HT1080 (cell line): ENCODE measurements at places on chromosomes 2 and 18.

- peak; percentile 87 for DNase-seq
Observed at GRCh38 chr2:221629468-221629867, 57.4 kb upstream of the EPHA4 start.

- DNase-seq: peak; percentile 25
Observed at GRCh38 chr2:85326406-85327159, 1.2 kb downstream of the TGOLN2 start.

GRCh38 chr2:200380833-200381542 is 74.5 kb downstream of the SPATS2L start:
- peak; percentile 74 for DNase-seq

DNA sequence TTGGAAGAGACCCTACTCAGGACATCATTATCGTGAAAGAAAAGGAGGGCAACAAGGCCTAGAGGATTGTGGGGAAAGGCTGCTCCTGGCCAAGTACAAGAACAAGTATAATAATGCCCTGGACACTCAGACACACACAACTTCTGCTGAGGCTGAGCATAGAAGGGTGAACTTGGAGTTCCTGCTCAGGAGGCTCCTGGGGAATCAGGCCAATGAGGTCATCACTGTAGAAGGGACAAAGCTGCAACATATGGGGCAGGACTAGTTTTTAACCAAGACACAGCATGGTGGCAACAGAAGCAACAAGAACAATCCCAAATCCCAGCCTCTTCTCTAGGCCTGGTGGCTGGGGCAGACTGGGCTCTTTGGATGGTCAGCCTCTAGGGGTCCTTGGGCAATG is 102.6 kb downstream of the POLR1A start:
- DNase-seq: no peak

- DNase-seq: no peak
Observed at GRCh38 chr2:145802133-145802532, 1282.2 kb upstream of the ZEB2 start.

DNA sequence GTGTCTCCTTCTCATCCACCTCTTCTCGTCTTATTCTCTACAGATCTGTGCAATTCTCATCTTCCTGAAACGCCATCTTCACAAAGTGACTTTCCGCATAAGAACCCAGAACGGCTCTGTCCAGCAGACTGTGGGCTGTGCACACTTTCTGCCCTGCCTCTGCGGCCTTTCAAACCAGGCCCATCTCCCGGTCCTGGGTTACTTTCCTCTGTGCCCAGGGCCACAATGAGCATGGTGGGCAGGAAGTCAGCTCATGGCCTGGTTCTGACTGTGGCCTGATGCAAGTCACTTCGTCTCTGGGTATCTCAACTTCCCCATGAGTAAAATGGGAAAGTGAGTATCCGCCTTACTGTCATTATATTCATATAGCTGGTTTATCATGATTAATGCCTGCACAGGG is 71.7 kb upstream of the TMEM200C start:
- DNase-seq: no peak

DNA sequence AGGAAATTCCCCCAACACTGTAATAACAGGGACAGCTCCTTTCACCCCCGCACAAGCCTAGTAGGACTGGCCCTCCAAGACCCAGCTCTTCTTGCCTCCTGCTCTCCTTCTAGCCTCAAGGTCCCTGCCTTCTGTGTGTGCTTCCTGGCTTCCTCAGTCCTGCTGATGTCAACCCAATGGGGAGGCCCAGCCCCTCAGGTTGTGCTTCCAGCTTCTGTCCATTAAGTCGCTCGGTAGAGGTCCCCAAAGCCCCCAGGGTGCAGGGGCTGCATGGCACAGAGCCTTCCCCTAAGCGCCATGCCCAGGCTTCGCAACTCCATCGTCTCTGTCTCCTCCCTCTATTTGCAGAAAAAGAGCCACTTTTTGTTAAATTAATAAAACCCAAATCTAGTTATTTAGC is 39.0 kb downstream of the BOK start:
- DNase-seq: no peak

DNA sequence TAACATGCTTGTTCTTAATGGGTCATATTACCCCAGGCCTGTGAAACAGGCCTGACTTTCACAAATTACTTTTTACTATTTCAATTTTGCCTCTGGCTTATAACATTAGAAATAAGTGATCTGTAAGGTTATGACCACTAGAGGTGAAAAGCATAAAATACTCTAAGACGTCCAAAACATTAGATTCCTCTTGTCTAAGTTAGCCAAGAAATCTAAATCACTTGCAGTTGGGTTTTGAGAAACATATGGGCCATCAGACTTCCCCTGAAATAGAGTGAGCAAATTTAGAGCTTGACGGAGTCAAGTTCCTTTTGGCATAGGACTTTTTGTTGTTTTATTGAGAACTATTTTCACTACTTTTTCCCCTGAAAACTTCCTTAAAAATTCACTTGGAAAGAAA is 32.7 kb upstream of the RIT2 start:
- no peak for DNase-seq

DNA sequence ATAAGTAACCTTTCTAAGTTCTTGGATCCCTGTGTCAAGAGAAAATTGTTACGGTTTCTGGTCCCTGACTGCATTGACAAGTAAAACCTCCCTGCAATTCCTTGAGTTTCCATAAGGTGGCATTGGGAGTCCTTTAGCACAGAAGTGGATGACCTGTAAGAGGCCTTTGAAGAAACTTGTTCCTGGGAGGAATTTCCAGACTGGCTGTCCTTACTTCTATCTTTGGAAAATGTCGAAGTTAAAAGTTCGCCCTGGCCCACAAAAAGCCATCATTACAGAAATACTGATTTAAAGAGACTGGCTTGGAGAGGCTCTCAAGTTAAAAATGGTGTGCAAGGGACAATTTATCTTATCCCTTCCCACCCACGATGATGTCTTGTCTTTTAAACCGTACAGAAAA is 218.4 kb downstream of the CDH20 start:
- peak; percentile 64 for DNase-seq

- DNase-seq: peak; percentile 62
Observed at GRCh38 chr2:28055325-28055970, 164.9 kb downstream of the BABAM2 start.

DNA sequence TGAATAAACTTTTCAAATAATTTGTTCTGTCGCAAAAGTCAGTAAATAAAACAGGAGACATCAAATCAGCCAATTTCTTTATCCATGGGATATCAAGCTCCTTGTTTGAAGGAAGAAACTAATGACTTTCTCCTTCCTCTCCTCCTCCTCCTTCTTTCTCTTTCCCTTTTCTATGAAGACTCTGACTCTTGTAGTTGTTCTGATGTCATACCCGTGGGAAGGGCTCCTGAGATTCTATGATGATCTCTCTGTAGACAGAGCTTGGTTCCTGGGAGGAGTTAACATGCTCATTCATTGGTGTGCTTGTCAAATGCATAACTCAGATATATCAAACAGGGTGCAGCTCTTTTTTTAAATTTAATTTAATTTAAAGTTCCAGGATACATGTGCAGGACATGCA is 118.7 kb upstream of the KCTD1 start:
- DNase-seq: no peak

DNA sequence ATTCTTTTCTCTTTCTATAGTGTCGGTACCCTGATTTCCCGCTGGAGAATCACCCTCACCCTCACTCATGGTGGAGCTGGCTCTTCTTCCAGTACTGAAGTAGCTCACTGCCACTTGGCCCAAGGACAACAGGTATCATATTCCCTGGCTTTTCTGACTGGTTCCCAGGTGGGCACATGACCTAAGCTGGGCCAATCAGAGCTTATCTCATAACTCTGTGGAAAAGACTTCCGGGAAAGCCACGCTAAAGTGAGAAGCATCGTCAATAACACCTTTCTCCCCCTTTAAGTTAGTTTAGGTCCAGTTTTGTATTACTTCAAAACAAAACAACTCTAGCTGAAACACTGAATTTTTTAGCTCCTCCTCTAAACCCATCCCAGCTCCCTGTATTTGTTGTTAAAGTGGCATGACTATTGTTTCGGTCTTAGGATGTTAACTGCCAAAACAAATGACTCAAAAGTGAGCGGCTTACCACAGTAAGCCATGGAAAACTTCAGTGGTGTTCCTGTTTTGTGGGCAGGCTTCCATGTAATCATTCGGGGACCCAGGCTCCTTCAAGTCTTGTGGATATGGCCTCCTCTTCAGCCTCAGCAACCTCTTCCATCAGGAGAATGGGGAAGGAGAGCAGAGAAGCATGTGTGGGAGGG is 137.4 kb upstream of the DLX2 start:
- DNase-seq: peak; percentile 41

DNA sequence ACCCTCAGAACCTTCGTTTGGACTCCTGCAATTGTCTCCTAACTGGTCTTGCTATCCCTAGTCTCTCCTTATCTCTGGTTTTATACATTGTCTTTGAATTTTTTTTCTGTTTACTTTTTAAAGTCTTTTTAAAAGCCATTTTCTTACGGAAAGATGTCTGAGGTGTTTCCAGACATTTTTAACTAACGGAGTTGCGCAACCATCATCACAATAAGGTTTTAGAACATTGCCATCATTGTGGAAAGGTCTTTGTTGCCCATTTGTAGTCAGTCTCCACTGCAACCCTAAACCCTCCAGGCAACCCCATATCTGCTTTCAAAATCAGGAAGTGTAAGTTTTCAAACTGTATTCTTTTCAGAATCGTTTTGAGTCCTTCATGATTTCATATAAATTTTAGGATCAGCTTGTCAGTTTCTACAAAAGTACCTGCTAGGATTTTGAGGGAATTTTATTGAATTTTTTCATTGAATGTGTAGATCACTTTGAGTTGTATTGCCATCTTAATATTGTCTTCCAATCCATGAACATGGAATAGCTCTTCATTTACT is 46.3 kb downstream of the ANKRD12 start:
- no peak for DNase-seq

- no peak for DNase-seq
Observed at GRCh38 chr2:211434773-211435172, 878.4 kb downstream of the CPS1 start.

- peak; percentile 88 for DNase-seq
Observed at GRCh38 chr2:37713258-37713700, 41.8 kb upstream of the CDC42EP3 start.

DNA sequence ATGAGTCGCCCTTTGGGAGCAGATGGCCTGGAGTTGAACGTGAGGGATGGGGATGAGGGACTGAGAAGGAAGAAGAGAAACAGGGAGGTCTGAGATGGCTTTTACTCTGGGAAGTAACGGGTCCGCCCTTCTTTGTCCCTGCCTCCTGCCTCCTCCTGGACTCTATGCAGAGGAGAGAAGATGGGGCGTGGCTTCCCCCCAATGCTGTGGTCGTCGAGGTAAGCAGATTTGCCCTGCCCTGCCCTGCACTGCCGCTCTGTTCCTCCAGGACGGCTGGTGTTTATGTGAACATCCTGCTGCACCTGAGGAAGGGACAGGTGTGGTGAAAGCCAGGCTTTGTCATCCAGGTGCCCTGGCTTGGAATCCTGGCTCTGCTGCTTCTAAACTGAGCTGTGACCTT is 13.5 kb upstream of the NTSR2 start:
- DNase-seq: no peak

DNA sequence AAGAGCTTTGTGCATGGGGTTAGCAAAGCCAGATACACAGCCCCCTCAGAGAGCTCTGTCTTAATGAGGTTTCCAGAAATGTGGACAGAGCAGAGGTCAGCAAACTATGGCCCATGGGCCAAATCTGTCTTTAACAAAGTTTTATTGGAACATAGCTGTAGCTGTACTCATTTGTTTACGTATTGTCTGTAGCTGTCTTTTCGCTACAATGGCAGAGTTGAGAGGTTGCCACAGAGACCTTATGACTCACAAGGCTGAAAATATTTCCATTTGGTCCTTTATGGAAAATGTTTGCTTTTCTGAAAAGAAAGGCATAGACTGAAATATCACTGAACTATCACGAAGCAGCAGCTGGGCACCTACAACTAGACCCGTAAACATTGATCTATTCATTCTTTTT is 841.8 kb downstream of the SLC4A3 start:
- DNase-seq: no peak

- no peak for DNase-seq
Observed at GRCh38 chr2:239363946-239364637, 36.7 kb downstream of the HDAC4 start.

- no peak for DNase-seq
Observed at GRCh38 chr2:238404406-238405216, 22.1 kb upstream of the ASB1 start.

DNA sequence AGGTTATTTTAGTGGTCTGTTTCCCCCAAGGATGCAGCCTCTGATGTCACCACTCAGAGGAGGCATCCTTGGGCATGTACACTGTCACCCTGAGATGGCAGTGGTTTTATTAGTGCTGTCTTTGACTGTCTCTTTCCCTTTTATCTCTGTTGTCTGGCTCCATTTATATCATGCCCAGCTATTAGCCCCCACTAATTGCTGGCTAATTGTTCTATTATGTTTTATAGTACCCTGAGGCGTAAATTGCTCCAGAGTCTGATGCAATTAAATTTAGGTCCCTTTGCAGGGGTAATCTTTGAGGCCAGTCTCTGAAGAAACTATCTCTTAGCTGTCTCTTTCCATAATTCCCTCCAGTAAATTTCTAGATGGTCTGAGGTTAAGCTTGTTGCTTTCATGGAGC is 301.0 kb upstream of the KLHL29 start:
- DNase-seq: no peak

GRCh38 chr2:101121174-101121573 is 30.0 kb downstream of the TBC1D8 start:
- no peak for DNase-seq

- peak; percentile 15 for DNase-seq
Observed at GRCh38 chr2:169159686-169160085, 90.3 kb downstream of the DHRS9 start.

- peak; percentile 27 for DNase-seq
Observed at GRCh38 chr2:85601771-85602475, 575 bp downstream of the TMEM150A start.

DNA sequence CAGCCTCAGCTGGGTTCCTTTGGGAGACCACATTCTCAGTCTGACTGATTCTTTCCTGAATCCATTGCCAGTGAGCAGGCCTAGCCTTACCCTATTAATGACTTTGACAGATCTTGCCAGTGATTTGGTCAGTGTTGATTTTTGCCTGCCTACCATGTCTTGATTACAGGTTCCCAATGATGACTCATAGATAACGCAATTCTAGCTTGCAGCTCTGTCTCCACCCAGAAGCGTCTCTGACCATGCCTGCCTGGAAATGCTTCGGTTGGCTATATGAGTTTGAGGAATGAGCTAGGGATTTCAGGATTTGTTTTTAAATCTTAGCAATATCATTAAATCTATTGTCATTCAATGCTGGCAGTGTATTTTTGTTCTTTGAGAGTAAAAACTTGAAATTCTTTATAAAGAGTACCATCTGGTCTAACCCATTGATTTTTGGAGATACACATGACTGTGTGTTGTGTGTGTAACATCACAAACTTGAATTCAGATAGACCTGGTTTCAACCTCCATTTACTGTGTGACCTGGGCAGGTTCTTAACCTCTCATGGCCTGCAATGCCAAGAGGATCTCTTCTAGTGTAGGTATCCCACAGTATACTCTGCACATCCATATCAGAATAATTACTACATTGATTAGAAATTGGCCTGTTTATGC is 57.0 kb downstream of the CCDC150 start:
- DNase-seq: peak; percentile 79

DNA sequence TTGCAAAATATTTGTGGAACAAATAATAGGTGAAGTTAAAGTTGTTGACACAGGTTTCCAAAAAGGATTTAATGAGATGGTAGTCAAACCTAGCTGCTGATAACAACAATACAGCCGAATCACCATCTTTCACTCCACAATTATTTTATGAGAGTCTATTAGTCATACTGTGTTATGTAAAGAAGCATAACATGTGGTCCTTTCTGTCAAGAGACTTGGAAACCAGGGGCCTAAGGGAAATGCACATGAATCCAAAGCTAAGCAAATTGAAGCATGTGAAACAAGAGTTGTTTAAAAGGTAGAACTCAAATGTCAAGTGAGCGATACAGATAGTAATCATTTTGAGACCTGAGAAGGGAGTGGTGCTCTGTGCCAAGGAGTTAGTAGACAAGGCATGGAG is 16.0 kb downstream of the CD28 start:
- DNase-seq: peak; percentile 34

- no peak for DNase-seq
Observed at GRCh38 chr2:100236166-100236565, 86.1 kb downstream of the LONRF2 start.
